ENCODE measurements at places on chromosomes 5 and 9.

- no peak for DNase-seq
These were observed 18.5 kb upstream of the EXOC3 start for GRCh38 chr5:424301-425110.

DNA sequence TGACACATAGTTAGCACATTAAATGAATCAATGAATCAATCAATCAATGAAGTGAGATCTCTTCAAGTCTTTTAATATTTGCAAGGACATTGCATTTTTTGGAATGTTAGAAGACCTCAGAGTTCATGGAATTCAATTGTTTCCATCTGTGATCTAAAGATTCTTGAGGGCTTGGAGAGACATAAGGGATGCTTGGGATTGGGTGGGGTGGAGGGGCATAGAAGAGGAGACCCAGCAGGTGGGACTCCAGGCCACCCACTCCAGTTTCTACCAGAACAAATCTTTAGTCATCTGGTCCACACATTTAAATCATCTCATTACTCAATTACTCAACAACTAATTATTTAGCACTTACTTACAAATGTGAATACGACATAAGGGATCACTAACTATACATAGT, 251.0 kb upstream of the TRIM32 start:
- DNase-seq = no peak

DNA sequence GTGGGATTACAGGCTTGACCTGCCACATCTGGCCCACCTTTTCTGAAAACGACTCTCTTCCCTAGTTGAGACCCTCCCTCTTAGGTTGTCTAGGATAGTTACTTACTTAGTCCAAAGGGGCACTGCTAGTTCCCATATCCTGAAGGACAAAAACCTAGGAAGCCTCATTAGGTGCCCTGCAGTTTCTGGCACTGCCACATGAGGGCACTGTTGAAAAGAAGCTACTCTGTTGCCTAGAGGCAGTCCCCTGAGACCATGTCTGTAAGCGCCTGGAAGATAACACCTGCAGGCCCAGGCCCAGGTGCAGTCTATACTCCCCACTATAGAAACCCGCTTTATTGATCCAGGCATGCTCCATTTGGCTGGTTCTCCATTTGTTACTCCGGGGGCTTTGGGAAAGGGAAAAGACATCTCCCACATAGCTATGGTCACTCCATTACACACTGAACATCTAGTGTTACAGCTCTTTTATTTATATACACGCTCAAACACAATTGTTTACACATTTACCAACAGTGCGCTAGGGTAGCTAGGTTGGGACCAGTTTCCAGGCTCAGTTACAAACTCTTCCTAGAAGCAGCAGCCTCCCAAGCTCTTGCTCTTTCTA, 73.4 kb upstream of the PPARGC1B start:
- DNase-seq = no peak

DNA sequence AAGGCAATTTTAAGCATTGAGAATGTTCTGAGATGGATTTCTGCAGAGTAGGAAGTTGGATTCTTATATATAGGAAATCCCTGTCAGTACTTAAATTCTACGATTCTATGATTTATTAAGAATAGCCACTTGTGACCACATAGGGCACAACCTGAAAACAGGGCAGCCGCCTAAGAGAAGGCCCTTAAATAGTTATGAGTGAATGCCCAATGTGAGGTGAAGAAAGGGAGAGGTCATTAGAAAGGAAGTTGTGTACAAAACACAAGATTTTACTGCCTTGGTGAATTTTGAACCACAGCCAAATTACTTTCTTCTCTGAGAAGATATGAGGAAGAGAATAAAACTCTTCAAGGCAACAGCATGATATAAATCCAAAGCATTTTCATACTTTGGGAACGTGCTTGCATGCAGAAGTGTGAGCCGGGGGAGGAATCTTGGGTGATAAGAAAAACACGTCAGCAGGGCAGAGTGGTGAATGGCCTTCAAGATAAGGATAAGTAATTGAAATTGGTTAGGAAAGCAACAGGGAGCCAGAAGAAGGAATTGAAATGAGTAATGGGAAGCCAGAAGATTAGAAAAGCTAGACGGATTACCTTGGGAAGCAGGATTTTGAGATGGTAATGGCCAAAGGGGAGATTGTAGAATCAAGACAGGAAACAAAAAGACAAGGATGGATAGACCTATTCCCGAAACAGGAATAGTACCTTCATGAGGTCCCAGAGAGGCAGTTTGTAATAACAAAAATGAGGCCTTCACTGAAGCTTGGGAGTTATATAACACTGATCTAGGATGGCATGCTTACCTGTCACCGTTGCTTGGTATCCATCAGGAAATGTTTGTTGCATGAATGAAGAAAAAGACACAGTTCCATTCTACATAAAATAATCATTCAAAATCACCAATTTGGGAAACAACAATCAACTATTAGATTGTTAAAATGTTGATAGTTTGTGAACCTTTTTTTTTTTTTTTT, 244.3 kb downstream of the PDE4D start:
- DNase-seq = no peak

DNA sequence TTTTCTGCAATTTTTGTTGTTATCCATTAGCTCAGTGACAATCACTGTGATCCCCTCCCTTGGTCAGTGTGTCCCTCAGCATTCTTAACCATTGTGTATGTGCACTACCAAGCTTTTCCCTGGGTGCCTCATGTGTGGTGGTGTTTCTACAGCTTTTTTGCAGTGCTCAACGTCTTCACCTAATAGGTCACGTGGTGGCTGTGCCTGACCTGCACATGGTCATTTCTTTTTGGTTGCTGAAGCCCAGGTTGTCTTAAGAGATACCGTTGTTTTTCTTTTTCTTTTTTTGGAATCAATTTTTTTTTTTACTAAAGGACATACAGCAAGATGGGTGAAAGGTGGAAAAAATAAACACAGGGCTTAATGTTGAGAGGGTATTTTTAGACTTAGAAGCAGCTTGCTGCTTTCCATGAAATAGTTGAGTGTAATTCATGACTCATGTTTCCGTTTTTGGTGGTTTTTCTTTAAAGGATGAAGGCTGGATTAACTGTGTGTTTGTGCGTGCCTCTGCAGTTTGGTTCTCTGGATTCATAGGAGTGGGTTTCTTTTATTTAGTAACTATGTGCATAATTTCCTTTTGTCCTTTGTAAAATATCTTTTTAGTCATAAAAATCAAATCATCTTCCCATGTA, 22.2 kb downstream of the SH3GL2 start:
- DNase-seq = no peak

GRCh38 chr5:176658007-176658599, 10.8 kb downstream of the TSPAN17 start:
- DNase-seq = peak; percentile 49

DNA sequence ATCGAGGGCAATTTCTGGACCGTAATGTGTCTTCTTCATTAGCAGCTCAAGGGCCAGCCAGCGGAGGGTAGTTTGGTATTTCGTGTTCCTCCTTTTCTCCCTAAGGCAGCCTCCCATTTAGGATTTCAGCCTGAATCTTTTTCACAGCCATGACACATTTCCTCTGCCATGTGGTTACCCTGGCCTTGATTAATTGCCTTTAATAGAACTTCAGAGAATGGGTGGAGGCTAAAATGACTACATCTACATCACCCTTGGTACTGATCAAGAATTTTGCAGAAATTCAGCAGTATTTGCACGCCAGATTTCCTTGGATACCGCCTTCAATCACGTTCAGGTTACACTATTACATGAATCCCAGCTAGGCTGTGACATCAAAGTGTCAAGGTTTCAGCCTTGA, 58.0 kb downstream of the ADAMTS16 start:
- no peak for DNase-seq

GRCh38 chr9:84945878-84946538, 276.5 kb downstream of the NTRK2 start:
- DNase-seq = no peak
